HepG2 (cell line): ENCODE measurements at places on chromosomes 1 and 21. TPM values are rescaled to one million over a fixed set of nuclear protein-coding genes. Genes with fewer than 3 reads are reported as not detected.

The EFNA3 gene
- 5.7 and 6.8 TPM in 2 replicates for polyA plus RNA-seq

The WNT2B gene
- 0.32 and 0.69 TPM in 2 replicates for polyA plus RNA-seq

DNA sequence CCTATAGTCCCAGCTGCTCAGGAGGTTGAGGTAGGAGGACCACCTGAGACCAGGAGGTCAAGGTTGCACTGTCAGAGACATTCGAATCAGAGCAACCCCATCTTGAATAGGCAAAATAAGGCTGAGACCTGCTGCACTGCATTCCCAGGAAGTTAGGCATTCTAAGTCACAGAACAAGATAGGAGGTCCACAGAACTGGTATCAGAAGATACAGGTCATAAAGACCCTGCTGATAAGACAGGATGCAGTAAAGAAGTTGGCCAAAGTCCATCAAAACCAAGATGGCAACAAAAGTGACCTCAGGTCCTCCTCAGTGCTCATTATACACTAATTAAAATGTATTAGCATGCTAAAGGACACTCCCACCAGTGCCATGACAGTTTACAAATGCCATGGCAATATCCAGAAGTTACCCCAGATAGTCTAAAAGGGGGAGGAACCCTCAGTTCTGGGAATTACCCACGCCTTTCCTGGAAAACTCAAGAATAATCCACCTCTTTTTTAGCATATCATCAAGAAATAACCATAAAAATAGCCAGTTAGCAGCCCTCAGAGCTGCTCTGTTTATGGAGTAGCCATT, 65.2 kb upstream of the KLHDC7A start:
- DNase-seq = no peak

The IGSF9 gene
- 0.03 and 0.04 TPM in 2 replicates for polyA plus RNA-seq

DNA sequence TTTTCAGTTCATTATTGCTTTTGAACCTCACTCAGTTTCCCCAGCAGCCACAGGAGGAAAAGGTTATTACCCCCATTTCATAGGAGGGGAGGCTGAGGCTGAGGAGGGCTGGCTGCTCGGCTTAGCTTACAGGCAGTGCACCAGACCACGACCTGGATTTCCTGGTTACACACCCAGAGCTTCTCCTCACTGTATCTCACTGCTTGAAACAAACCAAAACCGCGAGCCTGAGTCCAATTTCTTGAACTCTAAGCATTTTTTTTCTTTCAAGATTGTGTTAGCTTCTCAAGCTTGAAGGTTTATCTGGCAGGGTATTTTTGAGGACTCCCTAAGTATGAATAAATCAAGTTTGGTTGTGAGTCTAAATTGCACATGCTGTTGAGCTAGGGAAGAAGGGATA, 188.9 kb upstream of the EDN2 start:
- no peak for DNase-seq
